Fibroblast of mammary gland (primary cell): ENCODE measurements at places on chromosomes 2 and 18.

GRCh38 chr2:18934886-18935285 lies 345.5 kb upstream of the NT5C1B start:
- peak; percentile 45 for DNase-seq

GRCh38 chr2:7016601-7017211 lies 99.5 kb downstream of the RNF144A start:
- no peak for DNase-seq

DNA sequence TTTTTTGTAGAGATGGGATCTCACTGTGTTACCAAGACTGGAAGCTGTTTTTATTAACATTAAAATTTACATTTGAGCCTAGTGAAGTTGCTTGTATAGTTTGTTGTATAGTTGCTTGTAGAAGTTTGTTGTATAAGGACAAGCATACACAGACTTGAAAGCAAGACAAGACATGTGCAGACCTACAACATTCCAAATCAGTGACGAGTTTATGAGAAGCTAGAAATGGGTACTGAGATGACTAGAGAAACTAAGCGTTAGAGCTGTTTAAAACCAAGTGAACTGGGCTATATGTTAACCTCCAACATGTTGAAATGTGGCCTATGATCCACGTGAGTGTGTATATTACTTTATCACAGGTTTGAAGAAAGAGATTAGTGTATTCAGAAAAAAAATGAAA lies 39.1 kb downstream of the ABCB11 start:
- peak; percentile 25 for DNase-seq

DNA sequence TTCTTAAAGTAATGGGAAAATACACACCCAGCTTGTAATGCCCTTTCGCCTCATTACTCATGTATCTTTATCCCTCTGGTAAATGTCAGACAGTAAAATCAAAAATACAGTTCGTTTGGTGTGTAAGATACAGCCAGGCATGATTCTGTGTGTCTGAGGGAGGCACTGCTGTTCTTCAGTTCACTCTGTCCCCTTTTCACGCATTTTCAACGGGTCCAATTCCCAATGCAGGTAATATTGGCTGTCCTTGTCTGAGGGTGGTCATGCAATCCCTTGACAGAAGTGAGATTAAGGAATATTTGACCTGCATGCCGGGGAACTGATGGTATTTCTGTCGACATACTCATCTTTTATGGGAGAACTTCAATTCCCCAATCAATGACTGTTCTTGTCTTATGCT lies 587.2 kb upstream of the NXPH2 start:
- DNase-seq, result no peak

DNA sequence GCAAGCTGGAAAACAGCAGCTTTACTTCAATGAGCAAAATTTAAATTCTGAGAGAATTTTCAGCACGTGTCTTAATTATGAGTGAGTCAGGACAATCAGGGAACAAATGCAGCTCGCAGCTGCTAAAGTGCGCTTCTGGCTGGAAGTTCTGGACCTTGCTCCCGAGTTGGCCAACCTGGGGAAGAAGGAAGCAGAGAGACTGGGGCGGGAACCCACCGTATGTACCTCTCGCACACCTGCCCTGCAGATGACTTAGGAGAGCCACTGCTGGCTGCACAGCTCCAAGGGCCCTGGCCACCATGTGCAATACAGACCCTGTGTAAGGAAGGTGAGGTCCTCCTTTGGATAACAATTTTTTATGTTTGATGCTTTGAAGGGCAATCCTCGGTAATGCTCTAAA lies 42.4 kb downstream of the REEP1 start:
- DNase-seq, result no peak

DNA sequence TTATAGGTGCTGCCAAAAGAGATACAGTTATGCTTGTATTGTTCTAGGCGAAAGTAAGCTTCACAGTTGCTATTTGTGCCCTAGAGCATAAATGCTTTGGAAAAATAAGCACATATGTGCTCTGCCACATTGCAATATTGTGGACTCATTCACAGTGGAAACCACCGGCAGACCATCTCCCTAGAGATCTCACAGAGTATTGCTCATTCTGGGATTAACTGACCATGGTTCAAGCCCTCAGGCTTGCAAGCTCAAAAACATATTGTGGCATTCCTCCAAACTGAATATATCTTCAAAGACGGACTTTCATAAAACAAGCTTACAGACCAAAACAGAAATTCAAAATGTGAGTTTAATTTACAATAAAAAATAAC lies 158.2 kb upstream of the CCDC150 start:
- peak; percentile 91 for DNase-seq
